Sigmoid colon (tissue), 7 donors: ENCODE measurements at places on chromosomes 4 and X. TPM values are rescaled to one million over a fixed set of nuclear protein-coding genes. Genes with fewer than 3 reads are reported as not detected.

DNA sequence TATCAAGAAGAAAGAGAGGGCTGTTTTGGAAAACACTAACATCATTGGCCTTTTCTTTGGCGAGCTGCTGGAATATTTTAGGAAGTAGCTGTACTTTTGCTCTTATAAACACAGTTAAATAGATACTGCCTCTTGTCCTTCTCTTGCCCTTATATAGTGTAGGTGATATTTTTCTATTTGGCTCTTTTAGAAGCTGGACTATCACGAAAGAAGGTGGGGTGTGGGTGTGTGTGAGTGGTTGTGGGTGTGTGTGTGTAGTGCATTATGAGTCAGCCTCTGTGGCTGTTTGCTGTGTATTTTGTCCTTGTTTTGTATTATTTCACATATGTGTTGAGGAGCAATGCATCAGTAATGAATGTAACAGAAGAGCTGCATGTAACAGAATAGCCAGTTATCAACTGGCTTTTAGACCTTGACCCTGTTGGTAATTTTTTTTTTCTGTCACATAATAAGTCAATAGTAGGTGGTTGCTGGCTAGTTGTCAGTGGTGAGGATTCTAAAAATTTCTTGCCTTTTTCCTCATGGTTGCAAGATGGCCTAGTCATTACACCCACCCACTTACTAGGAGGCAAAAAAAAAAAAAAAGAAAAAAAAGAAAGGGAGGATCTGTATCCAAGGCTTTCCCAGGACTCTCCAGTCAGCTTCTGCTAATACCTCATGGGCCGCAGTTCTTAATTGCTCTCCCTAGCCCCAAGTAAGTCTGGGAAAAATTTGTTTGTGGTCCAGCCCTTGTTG, 23.8 kb downstream of the ARHGAP10 start:
- no peaks in the 10 kb centered on the region for H3K36me3 ChIP-seq
- DNase-seq = no peak
- H3K4me1 ChIP-seq = no peaks in the 10 kb centered on the region
- no peak overlapping the region for H3K4me3 ChIP-seq

DNA sequence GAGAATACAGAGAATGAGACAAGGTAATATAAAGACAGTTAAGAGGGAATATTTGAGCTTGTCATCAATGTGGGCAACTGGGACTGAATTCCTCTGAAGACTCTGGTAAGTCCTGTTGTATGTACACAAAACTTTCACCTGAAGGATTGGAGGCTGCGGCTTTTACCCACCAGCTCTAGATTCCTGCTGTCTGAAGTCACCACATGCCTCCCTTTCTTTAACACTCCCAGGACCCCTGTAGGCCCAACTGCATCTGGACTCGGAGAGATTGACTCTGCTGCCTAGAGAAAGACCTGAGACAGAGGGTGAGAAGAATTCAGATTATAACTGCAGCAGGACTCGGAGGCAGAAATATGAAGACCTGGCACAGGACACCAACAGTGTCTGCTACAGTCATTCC, 1048.0 kb downstream of the PDHA2 start:
- no peak for DNase-seq
- H3K27ac ChIP-seq = no peak overlapping the region
- no peak overlapping the region for H3K4me3 ChIP-seq

- no peaks in the 10 kb centered on the region for H3K36me3 ChIP-seq
- no peak for DNase-seq
- H3K4me1 ChIP-seq = no peaks in the 10 kb centered on the region
- no peaks in the 10 kb centered on the region for H3K27me3 ChIP-seq
- H3K4me3 ChIP-seq = no peak overlapping the region
- H3K27ac ChIP-seq = no peak overlapping the region
Observed at GRCh38 chr4:56752985-56753384, 68.5 kb downstream of the SPINK2 start.

DNA sequence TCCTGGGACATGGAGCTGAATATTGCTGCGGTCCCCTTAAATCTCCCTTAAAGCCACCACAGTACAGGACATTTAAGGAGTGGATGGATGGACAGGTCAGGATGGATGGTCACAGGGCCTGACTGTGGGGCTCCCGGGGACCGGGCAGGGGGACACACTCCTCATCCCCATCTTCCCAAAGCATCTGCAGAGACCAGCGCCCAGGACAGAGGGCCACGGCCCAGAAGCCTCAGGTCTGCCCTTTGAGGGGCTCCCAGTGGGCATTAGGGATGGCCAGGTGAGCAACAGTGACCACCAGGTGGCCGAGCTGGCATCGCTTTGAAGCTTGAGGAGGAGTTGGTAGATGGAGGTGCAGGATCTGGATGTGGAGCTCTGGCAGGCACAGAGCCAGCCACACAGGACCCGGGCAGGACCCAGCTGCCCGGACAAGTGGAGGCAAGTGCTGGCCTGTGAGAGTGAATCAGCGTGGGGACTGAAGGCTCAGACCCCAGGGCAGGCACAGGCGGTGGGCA, 51.4 kb downstream of the ABLIM2 start:
- no peaks in the 10 kb centered on the region for H3K27me3 ChIP-seq
- H3K4me3 ChIP-seq = no peak overlapping the region
- no peaks in the 10 kb centered on the region for H3K36me3 ChIP-seq
- no peaks in the 10 kb centered on the region for H3K4me1 ChIP-seq
- no peak overlapping the region for H3K27ac ChIP-seq

Gene CSAG2
- not detected for total RNA-seq

GRCh38 chr4:55345980-55346850, at the start of gene SRD5A3:
Gene SRD5A3, plus strand, starts transcription at chr4:55346242. Its CDS starts 95 bp downstream, at chr4:55346337.
- H3K36me3 ChIP-seq = no peaks in the 10 kb centered on the region
- no peaks in the 10 kb centered on the region for H3K27me3 ChIP-seq
- peak; percentile 92 for DNase-seq
- H3K27ac ChIP-seq = peak within 1 kb of the TSS; percentile 97
- H3K4me1 ChIP-seq = peaks cover 15% of the 10 kb centered on the region

Gene PABPC5
- 4.6 TPM for total RNA-seq

DNA sequence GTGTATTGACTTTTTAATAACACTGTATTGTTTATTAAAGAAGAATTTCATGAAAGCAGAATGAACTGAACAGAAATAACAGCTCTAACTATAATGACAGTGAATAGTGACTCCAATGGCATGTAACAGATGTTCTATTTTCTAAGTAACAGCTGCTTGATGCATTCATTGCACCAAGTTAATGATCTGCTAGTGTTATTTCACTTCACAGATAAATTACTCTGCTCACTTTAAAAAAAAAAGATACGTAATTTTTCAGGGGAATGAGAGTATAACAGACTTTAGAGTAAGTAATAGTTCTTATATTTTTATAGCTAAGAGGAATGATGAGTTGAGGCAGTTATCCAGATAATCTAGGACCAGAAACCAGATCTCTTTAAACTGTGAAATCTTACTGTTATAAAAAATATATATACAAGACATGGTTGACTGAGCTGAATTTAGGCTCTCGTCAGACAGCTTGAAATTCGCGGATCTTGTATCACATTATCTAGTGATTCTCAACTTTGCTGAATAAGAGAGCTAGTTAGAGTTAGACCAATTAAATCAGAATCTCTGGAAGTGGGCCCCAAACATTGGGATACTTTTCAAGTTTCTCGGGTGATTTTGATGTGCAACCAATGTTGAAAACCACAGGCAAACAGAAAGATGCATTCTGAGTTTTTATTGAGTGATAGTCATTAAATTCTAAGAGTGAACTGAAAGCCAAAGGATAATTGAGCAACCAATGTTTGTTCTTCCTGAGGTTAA, 840.7 kb downstream of the DMD start:
- DNase-seq = no peak
- H3K4me3 ChIP-seq = no peak overlapping the region
- H3K27me3 ChIP-seq = no peaks in the 10 kb centered on the region
- no peaks in the 10 kb centered on the region for H3K36me3 ChIP-seq
- no peak overlapping the region for H3K27ac ChIP-seq

Gene SUV39H1
- total RNA-seq = 3.0 TPM

Gene DTHD1
- total RNA-seq = 0.27 TPM

DNA sequence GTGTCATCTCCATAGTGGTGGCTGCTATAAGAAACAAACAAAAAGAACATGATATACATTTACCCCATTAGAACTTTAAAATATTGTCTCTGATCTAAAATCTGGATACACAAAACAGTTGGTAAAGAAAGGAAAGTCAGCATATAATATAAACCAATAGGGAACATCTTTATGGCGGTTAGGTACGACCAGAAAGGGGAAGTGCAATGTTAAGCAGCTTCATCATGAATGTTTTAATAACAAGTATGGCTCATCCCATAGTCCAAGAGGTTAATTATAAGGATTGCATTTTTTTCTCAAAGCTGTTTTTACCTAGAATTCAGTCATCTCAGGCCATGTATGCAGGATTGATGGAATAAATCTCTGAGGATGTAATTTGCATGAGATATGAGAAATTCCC, 1869.7 kb downstream of the PCDH7 start:
- no peak for DNase-seq
- H3K4me1 ChIP-seq = no peaks in the 10 kb centered on the region
- no peak overlapping the region for H3K27ac ChIP-seq
- H3K27me3 ChIP-seq = no peaks in the 10 kb centered on the region

- no peaks in the 10 kb centered on the region for H3K36me3 ChIP-seq
- no peak overlapping the region for H3K27ac ChIP-seq
Observed at GRCh38 chr4:76275486-76276124, 24.1 kb downstream of the FAM47E start.

DNA sequence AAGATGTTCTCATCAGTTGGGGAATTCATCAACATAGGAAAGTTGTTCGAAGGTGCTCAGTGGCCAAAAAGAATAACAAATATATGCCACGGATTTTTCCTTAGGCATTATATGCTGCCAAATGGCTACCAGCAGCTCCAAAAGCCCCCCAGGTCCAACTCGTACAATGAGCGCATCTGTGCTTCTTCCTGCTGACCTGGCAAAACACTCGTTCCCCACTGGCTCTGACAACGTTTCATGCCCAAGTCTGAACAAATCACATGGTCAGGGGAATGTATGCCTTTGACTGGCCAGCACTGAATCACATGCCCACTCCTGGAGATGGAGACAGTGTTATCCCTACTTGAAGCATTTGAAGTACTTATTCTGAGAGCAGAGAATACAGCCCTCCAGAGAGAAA, 59.9 kb upstream of the SPP1 start:
- no peaks in the 10 kb centered on the region for H3K36me3 ChIP-seq
- no peak overlapping the region for H3K4me3 ChIP-seq
- H3K27ac ChIP-seq = no peak overlapping the region
- DNase-seq = no peak
- peaks cover 25% of the 10 kb centered on the region for H3K4me1 ChIP-seq
- H3K27me3 ChIP-seq = no peaks in the 10 kb centered on the region

GRCh38 chr4:41878991-41879491, 56.2 kb upstream of the TMEM33 start:
- no peaks in the 10 kb centered on the region for H3K36me3 ChIP-seq
- DNase-seq = no peak
- H3K4me3 ChIP-seq = no peak overlapping the region
- no peak overlapping the region for H3K27ac ChIP-seq

GRCh38 chr4:8261851-8262535, 7.6 kb upstream of the HTRA3 start:
- no peak for DNase-seq
- H3K27me3 ChIP-seq = no peaks in the 10 kb centered on the region
- H3K4me3 ChIP-seq = no peak overlapping the region
- H3K4me1 ChIP-seq = peaks cover 8% of the 10 kb centered on the region
- no peak overlapping the region for H3K27ac ChIP-seq

Gene GYPE
- total RNA-seq = 0.33 TPM

GRCh38 chr4:140684314-140684713, 71.9 kb downstream of the TBC1D9 start:
- no peaks in the 10 kb centered on the region for H3K27me3 ChIP-seq
- H3K27ac ChIP-seq = no peak overlapping the region
- H3K36me3 ChIP-seq = peaks cover 2% of the 10 kb centered on the region
- H3K4me3 ChIP-seq = no peak overlapping the region

Gene TBX22
- not detected for total RNA-seq

DNA sequence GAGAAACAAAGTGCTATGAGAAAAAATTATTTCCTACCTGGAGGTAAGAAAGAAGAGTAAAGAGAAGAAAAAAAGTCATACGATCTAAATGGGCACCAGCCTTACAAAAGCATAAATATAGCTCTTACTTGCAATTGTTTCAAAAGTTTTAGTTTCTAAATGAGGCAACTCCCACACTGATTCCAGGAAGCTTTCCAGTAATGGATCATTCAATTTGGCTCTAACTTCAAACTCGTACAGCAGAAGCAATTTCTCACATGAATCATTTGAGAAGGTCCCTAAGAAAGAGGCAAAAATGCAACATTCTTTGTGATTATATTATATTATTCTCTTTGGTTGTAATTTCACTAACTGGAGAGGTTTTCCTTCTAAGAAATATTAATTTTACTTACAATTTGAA, 109.9 kb downstream of the DLG3 start:
- no peaks in the 10 kb centered on the region for H3K27me3 ChIP-seq
- no peak overlapping the region for H3K4me3 ChIP-seq
- H3K4me1 ChIP-seq = no peaks in the 10 kb centered on the region

Gene RIBC1
- 0.54 TPM for total RNA-seq

- H3K4me1 ChIP-seq = no peaks in the 10 kb centered on the region
- no peak for DNase-seq
- H3K27me3 ChIP-seq = no peaks in the 10 kb centered on the region
Observed at GRCh38 chr4:53695540-53696463, 104.5 kb upstream of the LNX1 start.

DNA sequence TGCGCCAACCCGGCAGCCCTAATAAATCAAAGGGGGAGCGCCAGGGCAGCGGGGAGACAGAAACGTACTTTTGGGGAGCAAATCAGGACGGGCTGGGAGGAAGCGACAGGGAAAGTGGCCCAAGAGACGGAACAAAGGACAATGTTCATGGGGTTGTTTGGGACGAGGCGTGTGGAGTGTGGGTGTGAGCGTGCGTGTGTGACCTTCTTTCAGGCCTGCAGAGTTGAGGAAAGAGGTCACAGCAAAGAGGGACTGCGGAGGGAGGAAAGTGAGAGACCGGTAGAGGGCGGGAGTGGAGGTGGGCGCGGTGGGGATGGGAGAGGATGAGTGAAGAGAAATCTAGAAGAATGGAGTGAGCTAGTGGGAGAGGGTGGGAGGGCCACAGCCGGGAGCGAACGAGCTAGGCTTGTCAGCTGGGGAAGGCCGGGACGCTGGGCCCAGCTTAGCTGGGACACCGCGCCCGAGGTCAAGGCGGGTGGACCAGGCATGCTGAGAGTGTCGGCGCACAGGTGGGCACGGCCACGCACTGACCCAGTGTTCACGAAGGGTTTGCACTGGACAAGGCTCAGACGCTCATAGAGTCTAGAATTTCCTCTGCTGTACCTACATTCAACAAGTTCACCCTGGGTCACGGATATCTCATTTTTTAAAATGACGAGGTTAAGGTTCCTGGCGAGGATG, 14.7 kb upstream of the PITX2 start:
- DNase-seq = no peak
- no peak overlapping the region for H3K27ac ChIP-seq
- peaks cover 23% of the 10 kb centered on the region for H3K4me1 ChIP-seq

Gene PRICKLE3
- total RNA-seq = 11.9 TPM

Gene SOWAHB
- total RNA-seq = 0.28 TPM

- peak overlapping the region; percentile 98 for H3K27ac ChIP-seq
- no peaks in the 10 kb centered on the region for H3K27me3 ChIP-seq
- H3K4me3 ChIP-seq = peak overlapping the region; percentile 76
- H3K4me1 ChIP-seq = no peaks in the 10 kb centered on the region
Observed at GRCh38 chr4:6908432-6909112, 1.1 kb upstream of the TBC1D14 start.

Gene HTR2C
- not detected for total RNA-seq
